ENCODE measurements at places on chromosomes 4 and X.

DNA sequence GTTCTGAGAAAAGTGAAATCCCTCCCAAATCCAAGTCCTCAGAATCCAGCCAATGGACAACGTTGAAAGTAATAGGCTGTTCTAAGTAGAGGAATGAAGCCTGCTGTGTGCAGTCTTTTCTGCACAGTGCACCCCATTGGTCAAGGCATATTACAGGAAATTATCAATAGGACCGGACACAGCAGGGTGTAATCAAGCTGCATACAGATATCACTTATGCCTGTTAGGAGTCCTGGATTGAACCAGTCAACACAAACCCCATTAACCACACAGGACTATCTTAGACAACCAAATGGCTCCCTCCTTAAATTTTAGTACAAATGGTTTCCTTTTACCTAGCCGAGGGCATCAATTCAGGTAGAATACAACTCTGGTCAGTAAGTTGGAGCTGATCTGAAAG lies 34.2 kb upstream of the MAGEA8 start:
- DNase-seq: no peak

- no peak for DNase-seq
These were observed 32.7 kb downstream of the ACSL1 start for GRCh38 chr4:184792950-184793555.

GRCh38 chr4:40201898-40202297 lies 5.1 kb downstream of the RHOH start:
- no peak for DNase-seq

- DNase-seq: no peak
These were observed 161.0 kb downstream of the CPE start for GRCh38 chr4:165539801-165540200.

DNA sequence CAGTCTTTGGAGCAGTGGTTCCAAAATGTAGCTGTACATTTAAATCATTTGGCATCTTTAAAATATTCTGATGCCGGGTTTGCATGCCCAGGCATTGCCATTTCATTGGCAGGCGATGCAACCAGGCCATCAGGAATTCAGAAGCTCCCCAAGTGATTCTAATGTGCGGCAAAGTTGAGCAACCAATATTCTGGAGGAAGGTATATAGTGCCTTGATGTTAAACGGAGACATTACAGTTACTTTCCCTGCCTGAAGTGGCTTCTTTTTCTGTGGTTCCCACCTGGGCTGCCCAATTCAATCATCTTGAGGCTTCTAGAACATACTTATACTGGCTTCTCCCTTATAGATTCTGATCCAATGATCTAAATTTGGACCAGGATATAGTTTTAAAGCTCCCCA lies 68.7 kb upstream of the PGM2 start:
- no peak for DNase-seq

GRCh38 chrX:117834076-117834475 lies 282.5 kb downstream of the KLHL13 start:
- DNase-seq: no peak

GRCh38 chr4:155407480-155407879 lies 30.7 kb upstream of the MAP9 start:
- no peak for DNase-seq

DNA sequence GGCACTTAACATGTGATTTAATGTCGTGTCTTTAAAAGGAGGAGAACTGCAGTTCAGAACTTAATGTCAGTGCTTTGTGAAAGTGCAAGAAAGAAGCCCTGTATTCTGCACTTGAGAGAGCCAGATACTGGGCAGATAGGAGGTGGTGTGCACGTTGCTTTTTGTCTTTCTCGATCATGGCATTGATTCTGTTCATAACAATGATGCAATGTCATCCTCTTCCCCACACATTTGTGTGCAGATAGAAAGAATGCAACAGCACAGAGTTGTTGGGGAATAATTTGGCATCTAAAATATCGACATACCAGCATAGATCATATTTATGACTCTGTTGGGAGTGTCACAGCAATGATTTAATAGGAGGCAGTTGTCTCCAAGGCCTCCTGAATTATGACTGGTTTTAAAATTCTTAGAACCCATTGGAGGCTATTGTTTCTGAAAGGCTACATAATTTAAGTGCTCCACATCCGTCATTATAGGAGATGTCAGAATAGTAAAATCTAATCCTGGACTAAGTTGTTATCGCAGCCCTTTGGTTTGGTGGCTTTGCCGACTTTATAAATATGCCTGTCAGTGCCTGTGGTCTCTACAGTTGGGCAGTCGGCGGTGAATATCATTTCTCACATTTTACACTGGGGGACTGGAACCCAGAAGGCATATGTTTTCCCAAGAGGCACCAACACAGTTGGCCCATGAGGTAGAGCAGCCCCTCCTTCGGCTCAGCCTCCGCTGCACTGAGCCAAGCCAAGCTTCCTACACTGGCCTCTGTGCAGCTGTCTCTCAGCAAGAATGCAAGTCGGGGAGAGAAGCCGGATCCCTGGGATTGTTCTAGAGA lies 124.9 kb downstream of the PTTG2 start:
- DNase-seq: no peak

GRCh38 chrX:74250574-74250973 lies 53.4 kb upstream of the ZCCHC13 start:
- no peak for DNase-seq

- DNase-seq: peak; percentile 51
These were observed 25.9 kb downstream of the PKD2 start for GRCh38 chr4:88033309-88033708.

Measured in germinal center (tissue), 1 donor.